ENCODE measurements at places on chromosomes 2 and 18. TPM values are rescaled to one million over a fixed set of nuclear protein-coding genes. Genes with fewer than 3 reads are reported as not detected.

Gene TRIM54
- 1.6 TPM for total RNA-seq

- no peak overlapping the region for H3K27ac ChIP-seq
- no peaks in the 10 kb centered on the region for H3K27me3 ChIP-seq
- DNase-seq, result no peak
- no peak overlapping the region for H3K4me3 ChIP-seq
These were observed 87.7 kb downstream of the DSEL start for GRCh38 chr18:67428805-67429204.

Gene SRSF7
- total RNA-seq, result 80.8 TPM

Gene PTPRM
- total RNA-seq, result 185 TPM

- DNase-seq, result no peak
- H3K27me3 ChIP-seq, result no peaks in the 10 kb centered on the region
- no peak overlapping the region for H3K4me3 ChIP-seq
These were observed 91.9 kb upstream of the CAVIN2 start for GRCh38 chr2:191938779-191939178.

Gene UGT1A10
- not detected for total RNA-seq

Gene PAIP2B
- total RNA-seq, result 8.6 TPM

DNA sequence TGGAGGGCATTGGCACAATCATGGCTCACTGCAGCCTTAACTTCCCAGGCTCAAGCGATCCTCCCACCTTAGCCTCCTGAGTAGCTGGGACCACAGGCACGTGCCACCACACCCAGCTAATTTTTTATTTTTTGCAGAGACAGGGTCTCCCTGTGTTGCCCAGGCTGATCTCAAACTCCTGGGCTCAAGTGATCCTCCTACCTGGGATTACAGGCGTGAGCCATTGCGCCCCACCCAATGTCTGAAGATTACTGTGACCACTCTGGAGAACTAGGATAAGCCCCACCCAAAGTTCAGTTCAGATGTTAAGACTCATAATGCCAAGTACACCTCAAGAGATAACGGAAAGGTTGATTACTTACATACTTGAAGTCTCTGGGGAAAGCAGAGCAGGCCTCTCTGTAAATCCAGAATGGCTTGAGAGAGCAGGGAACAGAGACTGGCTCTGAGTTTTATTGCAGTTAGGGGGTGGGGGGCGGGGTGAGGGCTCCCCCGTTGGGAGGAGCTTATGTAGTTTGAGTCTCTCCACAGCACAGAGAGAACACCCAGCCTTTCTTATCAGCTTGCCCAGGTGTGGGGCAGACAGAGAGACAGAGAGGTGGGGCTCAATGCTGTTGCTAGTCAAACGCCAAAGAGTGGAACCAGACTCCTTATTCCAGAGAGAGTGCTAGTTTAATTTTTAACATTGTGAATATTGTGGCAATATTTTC is 26.5 kb upstream of the ERICH2 start:
- H3K36me3 ChIP-seq, result no peaks in the 10 kb centered on the region
- H3K27me3 ChIP-seq, result no peaks in the 10 kb centered on the region
- H3K4me3 ChIP-seq, result no peak overlapping the region
- no peak overlapping the region for H3K27ac ChIP-seq
- H3K4me1 ChIP-seq, result no peaks in the 10 kb centered on the region
- no peak for DNase-seq

DNA sequence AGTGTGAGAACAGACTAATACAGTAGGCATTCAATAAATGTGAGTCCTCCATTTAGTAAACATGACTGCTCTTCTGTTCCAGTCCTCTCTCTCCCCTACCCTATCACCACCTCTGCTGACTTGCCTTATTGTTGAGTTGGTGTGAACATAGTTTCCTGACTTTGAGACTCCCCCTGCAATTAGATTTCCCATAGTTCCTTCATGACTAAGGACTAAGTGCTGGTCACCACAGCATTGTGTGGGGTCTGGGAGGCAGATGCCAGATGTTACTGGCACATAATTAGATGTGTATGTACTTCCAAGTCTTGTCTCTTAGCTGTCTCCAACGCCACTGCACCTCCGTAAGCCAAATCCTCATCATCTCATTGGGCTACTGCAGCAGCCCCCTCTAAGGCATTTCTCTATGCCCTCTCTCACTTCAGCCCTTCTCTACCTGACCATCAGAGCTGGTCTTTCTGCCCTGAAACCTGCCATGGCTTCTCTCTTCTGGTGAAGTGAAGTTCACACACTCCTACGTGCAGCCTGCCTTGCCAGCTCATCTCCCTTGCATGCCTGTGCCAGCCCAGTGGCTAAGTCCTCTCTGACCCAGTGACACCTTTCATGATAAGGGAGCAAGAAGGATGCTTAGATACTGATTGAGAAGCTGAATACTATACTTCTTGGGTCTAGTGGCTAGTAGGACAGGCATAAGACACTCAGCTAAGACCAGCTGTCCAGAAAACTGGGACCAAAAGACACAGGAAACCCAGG is 81.6 kb upstream of the ALPP start:
- no peak overlapping the region for H3K27ac ChIP-seq
- H3K36me3 ChIP-seq, result no peaks in the 10 kb centered on the region
- H3K4me1 ChIP-seq, result peaks cover 27% of the 10 kb centered on the region
- H3K4me3 ChIP-seq, result no peak overlapping the region
- DNase-seq, result no peak
- H3K27me3 ChIP-seq, result no peaks in the 10 kb centered on the region

- no peaks in the 10 kb centered on the region for H3K27me3 ChIP-seq
- no peak for DNase-seq
- no peak overlapping the region for H3K27ac ChIP-seq
- no peaks in the 10 kb centered on the region for H3K36me3 ChIP-seq
- no peak overlapping the region for H3K4me3 ChIP-seq
These were observed 31.5 kb upstream of the SPTBN1 start for GRCh38 chr2:54424555-54425163.
